Activated naive CD4-positive, alpha-beta T cell (primary cell): ENCODE measurements at places on chromosomes 5 and 9.

DNA sequence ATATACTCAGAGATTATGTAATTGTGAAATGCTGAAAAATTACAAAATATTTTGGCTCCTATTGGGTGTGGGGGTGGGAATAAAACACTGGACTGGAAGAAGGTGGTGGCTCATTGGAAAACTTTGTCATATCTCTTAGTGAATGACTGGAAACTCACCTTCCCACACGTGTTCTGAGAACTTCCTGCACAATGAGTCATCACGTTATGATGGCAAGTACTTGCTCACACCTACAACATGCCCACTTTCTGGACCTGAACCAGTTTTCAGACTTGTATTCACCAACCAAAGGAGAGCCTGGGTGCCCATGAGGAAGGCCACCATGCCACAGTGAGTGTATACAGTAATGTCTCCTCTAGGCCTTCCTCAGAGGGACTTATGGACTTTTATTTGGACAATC, 294.8 kb downstream of the ASTN2 start:
- DNase-seq: no peak

DNA sequence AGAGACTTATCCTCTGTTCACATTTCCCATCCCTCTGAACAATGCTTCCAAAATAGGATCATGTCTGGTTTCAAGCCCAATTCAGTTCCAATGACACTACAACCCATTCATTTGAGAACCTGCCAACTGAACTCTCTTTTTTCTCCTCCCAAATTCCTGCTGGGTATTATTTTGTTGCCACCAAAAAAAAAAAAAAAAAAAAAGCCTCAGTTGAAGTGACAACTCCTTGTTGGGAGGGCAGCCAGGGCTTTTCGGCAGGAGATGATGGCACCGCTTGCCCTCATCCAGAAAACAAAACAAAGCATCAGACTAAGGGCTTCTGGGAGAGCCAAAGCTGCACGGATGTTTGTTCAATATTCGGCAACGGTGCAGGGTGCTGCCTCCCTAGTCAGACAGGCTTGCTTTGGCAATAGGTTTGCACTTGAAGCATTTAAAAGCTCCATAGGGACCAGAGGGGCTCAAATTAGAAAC, 30.6 kb upstream of the TRIM32 start:
- no peak for DNase-seq

DNA sequence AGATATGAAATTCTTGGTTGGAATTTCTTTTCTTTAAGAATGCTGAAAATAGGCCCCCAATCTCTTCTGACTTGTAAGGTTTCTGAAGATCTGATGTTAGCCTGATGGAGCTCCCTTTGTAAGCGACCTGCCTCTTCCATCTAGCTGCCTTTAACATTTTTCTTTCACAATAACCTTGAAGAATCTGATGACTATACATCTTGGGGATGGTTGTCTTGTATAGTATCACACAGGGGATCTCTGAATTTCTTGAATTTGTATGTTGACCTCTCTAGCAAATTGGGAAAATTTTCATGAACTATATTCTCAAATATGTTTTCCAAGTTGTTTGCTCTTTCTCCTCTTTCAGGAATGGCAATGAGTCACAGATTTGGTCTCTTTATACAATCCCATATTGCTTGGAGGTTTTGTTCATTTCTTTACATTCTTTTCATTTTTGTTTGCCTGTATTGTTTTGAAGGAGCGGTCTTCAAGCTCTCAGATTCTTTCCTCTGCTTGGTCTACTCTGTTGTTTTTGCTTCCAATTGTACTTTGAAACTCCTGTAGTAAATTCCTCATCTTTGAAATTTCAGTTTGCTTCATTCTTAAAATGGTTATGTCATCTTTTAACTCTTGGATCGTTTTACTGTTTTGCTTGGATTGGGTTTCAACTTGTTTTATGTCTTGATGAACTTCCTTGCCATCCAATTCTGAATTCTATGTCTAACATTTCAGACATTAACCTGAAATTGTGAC, 245.2 kb upstream of the TARS1 start:
- no peak for DNase-seq

GRCh38 chr5:54296386-54296785, 14.0 kb downstream of the ARL15 start:
- DNase-seq: no peak
